ENCODE measurements at places on chromosomes 16 and 17. TPM values are rescaled to one million over a fixed set of nuclear protein-coding genes. Genes with fewer than 3 reads are reported as not detected.

Gene TAC4
- total RNA-seq, result not detected

DNA sequence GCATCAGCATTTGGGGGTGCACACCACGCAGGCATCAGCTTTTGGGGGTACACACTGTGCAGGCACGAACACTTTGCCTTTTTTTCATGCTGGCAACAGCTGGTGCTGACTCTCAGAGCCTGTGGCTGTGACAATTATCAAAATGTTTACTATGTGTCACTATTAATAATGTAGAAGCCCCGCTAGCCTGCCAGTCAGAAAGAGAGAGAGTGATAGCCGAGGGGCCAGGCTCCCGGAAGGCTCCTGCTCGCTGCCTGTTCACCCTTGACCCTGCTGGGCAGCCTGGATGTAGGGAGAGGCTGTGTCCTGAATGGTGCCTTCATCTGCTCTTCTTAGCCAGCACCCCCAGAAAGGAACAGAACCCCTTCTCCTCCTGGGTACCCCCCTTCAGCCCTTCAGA, 61.9 kb downstream of the SDK2 start:
- no peak for DNase-seq

GRCh38 chr16:53048139-53048915, 4.4 kb downstream of the CHD9NB start:
- DNase-seq, result peak; percentile 75

Gene SLFN13
- 1.6 TPM for total RNA-seq

DNA sequence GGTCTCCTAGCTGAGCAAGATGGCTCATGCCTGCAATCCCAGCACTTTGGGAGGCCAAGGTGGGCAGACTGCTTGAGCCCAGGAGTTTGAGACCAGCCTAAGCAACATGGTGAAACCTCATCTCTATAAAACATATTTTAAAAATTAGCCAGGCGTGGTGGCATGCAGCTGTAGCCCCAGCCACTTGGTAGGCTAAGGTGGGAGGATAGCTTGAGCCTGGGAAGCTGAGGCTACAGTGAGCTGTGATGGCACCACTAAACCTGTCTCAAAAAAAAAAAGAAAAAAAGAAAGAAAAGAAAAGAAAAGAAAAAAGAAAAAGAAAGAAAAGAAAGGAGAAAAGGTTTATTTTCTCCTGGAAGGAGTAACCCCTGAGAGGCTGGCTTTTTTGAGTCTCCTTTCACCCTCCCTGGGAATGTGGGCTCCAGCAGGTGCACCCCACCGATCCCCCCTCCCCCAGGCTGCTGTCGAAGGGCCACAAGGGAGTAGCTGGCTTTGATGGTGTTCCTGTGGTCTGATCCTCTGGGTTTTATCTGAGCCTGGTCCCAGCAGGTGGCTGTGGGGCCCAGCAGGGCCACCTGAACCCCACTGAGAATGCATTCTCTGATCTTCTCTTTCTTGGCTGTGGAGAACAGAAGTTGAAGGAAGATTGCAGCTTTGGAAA, 29.9 kb upstream of the TNRC6C start:
- DNase-seq, result no peak

GRCh38 chr17:73196500-73196899, 3.6 kb downstream of the COG1 start:
- DNase-seq, result no peak

GRCh38 chr17:44038604-44039011, 23.8 kb upstream of the TMEM101 start:
- peak; percentile 77 for DNase-seq

- no peak for DNase-seq
Measured at GRCh38 chr16:27748868-27749546, 199.1 kb downstream of the KATNIP start.

DNA sequence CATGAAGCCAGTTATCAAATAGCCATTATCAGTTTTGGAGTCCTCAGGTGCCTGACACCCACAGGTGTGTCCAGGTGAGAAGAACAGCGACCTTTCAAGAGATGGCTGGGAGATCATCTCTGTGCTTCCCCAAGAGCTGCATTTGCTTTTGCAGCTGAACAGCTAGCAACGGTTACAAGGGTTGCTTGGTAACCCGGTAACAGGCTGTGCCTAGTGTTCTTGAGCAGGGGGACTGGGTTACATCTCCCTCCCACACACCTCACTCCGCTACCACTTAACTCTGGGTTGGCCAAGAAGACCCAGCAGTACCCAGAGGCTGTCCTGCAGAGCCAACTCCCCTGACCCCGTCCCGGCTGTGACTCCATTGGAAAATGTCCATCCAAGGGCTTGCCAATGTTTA, 147.0 kb downstream of the SLC39A11 start:
- DNase-seq, result no peak

Gene C17orf78
- total RNA-seq, result not detected

DNA sequence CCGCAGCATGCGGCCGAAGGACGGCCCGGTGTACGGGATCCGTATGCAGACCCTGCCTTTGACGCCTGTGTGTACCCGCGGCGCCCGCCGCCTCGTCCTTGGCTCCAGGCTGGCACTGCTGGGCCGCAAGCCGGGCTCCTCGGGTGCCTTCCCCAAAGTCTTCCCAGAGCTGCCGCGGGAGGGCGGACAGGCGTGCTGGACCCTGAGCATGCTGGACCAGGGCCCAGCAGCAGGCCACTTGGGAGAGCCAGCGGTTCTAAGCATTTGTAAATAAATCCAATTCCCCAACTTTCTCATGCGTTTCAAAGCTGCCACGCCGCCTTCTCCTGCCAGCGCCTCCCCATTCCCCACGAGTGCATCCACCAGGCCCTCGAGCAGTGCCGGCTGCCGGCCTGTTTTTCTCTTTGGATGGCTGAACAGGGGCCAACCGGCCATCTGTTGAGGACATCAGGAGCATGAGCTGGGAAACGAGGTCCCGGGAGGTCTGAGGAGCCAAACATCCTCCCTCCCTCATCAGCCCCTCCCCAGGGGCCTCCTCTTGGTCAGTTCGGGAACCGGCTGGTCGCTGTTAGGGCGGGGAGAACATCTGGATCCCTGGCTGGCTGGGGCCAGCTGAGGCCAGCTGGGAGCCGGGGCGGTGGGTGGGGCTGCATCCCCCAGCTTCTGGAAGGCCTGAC, 20.5 kb upstream of the PABPN1L start:
- DNase-seq, result no peak

Gene ZDHHC1
- 1.6 TPM for total RNA-seq

Gene KIFC3
- 43.5 TPM for total RNA-seq

Gene RUNDC3A
- total RNA-seq, result not detected

DNA sequence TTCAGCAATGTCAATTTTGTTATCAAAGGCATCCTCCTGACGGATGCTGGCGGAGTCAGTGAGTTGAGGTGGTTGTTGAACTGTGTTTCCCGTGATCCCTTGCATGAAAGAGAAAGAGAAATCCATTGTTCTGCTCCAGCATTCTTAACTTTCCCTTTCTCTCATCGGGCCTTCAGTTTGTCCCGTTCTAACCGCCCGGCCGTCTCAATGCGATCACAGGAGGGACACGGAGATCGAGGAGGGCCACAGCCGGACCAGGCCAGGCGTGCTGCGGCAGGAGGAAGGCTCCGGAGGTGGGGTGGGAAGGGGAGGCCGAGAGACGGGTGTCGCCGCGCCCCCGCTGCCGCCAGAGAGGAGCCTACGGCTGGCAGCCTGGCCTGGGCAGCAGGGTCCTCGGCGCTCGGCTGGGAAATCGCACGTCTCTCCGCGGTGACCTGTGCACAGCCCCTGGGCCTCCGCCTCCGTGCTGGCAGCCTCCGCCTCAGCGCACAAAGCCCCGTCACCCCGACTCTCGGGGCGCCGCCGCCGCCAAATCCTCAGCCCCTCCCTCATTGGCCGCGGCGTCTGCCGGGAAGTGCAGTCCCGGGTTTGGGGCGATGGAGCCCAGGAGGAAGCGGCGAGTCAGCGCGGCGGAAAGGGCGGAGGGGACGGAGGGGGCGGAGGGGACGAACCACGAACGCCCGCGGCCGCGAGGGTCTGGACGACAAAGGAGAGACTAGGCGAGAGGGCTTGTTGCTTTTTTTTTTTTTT, 38.1 kb downstream of the SOST start:
- peak; percentile 81 for DNase-seq

GRCh38 chr16:27954191-27954590, 109.3 kb downstream of the GSG1L start:
- no peak for DNase-seq

DNA sequence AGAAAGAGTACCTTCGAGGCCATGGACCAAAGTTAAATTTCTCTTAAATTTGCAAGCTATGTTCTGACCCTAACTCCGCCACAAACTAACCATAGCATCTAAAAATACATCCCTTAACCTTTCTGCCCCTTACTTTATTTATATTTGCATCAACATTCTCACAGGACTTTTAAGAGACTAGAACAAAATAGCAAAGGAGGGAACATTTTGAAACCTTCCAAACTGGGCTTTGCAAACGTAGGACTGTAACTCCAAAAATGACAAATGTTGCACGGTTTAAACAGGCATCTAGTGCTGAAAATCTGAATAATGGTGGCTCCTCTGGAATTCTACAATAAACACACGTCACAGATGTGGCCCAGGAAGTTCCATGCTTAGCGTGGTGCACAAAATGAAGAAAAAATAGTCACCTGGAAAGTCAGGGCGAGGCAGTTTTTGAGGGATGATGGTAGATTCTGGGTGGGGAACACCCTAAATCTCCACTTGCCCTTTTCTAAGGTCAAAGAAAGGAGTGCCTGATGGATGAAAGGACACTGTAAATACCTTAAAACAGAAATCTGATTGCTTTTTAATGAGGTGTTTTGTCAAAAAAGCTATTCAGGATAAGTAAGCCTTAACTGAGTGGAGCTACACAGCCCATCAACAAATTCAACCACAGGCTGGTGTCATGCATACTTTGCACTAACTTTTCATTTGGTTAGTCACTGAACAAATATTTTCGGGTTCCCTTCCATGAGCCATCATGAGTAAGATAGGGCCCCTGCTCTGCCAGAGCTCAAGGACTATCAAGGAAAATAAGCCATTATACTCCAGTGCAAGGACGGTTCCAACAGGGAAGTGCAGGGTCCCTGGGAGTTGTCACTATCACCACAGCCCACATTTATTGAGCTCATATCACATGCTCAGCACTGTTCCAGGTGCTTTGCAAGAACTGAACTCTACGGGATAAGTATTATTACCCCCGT, 21.2 kb downstream of the ARHGAP17 start:
- no peak for DNase-seq

DNA sequence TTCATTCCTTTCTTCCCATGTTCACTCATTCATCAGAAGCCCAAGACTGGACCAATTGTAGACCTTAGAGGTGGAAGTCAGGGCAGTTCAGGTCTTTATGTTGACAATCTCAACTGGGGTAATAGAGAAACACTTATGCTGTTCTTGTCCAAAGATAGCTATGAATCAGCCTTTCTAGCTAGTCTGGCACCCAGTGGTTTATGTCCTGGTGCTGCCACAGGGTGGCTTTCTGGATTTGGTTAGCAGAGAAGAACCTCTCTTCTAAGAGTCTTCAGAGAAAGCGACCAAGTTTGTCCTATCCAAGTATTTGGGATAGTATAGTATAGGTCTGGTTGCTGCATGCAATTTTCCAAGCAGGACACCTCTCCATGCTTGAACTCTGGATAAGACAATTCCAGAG, 83.3 kb downstream of the NOG start:
- DNase-seq, result no peak

- DNase-seq, result no peak
Measured at GRCh38 chr17:82146663-82147654, 48.9 kb upstream of the FASN start.

- DNase-seq, result no peak
Measured at GRCh38 chr17:34653511-34653910, 74.1 kb downstream of the TMEM132E start.

DNA sequence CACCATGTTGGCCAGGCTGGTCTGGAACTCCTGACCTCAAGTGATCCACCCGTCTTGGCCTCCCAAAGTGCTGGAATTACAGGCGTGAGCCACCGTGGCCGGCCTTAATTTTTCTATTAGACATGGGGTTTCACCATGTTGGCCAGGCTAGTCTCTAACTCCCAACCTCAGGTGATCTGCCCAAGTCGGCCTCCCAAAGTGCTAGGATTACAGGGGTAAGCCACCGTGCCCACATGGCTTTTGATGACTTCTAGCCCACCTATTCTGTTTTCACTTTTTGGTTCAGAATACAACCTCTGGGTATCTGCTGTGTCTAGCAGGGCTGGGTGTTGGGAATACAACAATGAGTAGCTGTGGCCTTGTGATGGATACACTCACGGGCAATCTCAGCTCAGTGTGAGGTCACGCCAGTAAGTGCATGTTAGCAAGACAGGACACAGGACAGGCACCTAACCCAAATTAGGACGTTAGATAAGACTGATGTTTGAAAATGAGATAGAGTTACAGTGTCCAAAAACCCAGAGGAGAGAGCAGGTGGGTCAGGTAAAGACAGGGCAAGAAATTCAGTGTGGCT, 14.1 kb upstream of the YWHAE start:
- no peak for DNase-seq

GRCh38 chr16:85800321-85800669, 800 bp downstream of the COX4I1 start:
- DNase-seq, result no peak

DNA sequence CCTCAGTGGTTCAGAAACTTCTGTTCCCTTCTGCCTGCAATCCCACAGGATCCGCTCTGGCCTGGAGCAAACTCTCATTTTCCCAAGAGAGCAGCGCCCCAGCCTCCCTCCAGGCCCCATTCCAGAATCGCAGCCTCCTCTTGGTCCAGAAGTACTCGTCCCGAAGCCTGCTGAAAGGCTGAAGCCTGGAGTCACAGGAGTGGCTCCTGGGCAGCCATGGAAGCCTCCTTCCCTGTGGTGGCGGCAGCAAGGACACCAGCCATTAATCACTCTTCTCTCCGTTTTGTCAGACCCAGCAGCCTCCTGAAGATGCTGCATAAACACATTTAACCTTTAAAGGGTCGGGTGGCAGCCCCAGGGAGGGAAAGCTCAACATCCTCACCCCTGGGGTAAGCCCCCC, 66.9 kb upstream of the TNRC6C start:
- DNase-seq, result no peak

Gene PIMREG
- total RNA-seq, result 0.23 TPM

DNA sequence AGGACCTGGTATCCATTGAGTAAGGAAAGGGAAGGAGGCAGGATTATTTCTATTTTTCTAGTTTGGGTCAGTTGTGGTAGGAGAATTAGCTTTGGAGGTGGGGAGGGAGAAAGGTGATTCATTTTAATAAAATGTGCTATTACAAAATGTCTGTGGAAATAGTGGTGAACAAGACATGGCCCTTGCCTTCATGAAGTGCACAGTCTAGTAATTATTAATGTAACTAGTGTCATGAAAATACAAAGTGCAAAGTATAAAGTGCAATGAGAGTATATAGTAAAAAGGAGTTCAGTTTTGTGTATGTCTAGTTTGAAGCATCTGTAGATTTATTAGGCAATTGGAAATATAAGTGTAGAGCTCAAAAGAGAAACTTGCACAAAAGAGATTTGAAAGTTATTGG, 11.9 kb downstream of the NFATC3 start:
- no peak for DNase-seq

Gene NPIPB2
- 5.2 TPM for total RNA-seq

DNA sequence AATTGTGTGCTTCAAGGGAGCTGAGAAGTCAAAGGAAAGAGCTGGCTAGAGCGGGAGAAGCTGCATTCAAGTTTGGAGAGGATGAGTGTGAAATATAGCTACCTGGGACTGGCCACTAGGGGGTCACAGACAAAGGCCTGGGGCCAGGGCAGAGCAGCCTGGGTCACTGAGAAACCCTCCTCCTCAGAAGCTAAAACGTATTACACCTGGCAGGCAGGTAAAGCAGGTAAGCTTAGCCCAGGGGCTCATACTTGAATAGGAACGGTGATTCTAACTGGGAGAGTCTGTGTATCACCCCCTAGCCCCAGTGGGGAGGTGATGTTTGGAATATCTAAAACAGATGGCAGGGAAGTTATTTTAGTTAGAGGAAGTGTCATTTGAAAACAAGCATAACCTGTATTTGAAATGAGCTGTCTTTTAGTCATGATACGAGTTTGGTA, 6.8 kb downstream of the KRT37 start:
- DNase-seq, result no peak

Gene ZSCAN10
- 0.10 TPM for total RNA-seq

- DNase-seq, result no peak
Measured at GRCh38 chr16:52366983-52367382, 180.0 kb downstream of the TOX3 start.

Measured in left lobe of liver (tissue), 2 donors.